ENCODE measurements at places on chromosomes 16 and 17.

DNA sequence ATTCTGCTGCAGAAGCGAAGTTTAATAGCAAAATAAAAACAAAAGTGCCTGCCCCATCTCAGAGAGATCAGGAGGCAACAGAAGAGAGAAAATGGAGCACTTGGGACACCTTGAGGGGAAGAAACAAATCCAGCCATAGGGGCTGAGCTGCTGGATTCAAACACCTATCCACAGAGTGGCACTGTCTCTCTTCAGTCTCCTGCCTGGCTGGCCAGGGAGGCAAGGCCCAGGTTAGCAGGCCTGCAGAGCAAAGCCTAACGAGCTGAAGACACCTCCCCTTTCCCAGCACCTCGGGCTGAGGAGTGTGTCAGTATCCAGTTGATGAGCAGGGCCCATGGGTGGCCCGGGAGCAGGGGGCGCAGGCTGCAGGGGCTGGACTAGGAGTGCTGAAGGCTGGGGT lies 8.8 kb upstream of the KRT31 start:
- no peak for DNase-seq

DNA sequence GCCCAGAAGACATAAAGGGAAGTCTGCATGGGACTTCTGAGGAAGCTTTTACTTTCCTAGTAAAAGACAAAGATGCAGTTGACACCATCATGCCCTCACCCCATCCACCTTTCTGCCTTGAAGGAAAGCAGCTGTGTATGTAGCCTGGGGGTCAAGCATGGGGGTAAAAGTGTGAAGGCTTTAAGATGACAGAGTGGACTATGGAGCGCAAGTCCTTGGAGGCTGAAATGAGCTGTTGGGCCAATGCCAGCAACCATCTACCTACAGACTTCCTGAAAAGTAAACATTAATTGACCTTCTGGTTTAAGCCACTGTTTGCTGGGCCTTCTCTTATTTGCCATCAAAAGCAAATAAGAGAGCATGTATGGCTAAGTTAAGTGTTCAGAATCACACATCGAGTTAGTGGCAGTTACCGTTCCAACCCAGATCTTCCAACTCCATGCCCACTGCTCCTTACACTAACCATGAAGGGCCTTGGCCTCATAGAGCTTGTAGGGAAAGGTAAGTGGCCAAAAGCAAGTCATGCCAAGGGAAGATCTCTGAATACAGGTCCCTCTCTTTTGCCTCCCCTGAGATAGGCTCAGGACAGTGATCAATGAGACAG lies 30.0 kb downstream of the SLC13A5 start:
- DNase-seq, result no peak

DNA sequence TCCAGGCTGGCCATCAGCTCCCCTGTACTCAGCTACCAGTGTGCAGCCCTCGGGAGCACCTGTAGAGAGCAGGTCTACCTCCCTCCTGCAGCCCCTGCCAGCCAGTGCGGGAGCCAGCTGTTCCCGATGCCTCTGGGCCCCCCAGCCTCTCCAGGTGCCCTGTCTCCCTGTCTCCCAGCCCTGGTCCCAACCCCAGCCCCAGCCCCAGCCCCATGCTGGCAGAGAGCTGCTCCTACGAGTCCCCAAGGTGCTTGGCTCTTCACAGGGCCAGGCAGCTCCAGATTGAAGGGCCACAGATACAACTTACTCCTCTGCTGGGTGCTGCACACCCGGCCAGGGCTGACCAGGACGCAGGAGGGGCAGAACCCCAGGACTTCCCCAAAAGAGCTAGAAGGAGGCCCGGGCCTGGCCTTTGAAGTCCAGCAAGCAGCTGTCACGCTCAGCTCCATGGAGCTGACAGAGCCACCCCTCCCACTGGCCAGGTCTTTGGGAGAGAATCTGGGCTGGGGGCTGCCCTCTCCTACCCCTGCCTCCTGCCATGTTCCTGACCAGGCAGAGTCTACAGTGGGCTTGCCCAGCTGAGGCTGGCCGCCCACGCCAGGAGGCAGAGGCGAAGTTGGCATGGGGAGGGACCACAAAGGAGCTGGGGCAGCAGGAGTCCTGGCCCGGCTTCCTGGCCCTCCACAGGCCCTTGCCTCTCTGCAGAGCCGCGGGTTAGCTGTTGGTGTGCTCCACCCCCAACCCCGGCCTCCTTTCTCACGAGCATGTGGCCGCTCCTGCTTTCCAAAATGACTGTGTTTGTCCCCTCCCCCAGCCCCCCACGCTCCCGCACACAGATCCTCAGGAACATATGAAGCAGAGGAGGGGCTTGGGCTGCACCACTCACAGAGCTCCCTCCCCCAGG lies 9.5 kb upstream of the ADAM11 start:
- DNase-seq, result no peak

DNA sequence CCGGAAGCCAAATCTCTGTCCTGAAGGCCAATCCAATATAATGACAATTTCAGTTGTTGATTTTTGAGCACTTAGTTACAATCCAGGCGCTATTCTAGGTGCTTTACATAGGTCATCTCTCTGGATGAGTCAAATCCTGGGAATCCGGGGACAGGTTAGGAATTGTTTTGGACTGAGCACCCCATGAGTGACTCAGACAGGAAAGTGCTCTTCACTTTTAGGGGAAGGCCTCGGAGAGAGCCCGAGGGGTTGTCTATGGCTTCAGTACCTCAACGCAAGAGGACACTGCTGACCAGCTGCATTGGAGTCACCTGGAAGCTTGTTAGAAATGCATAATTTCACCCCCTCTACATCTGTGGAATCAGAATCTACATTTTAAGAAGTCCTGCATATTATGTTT lies 108.8 kb downstream of the IRX5 start:
- no peak for DNase-seq

DNA sequence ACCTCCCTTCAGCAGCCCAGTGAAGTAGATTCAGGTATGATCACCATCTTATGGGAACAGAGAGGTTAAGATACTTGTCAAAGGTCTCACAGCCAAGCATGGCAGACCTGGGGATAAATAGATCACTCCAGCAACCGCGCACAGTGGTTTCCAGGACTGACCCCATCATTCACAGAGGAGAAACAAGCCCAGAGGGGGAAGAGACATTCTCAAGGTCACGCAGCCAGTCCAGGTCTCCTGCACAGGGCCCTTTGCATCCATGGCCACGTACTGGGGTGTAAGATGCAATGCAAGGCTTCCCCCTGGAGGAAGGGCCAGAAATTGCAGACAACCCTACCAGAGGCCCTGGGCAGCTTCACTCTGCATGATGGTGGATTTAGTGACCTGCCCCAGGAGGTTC lies 19.9 kb downstream of the TLE7 start:
- DNase-seq, result no peak

DNA sequence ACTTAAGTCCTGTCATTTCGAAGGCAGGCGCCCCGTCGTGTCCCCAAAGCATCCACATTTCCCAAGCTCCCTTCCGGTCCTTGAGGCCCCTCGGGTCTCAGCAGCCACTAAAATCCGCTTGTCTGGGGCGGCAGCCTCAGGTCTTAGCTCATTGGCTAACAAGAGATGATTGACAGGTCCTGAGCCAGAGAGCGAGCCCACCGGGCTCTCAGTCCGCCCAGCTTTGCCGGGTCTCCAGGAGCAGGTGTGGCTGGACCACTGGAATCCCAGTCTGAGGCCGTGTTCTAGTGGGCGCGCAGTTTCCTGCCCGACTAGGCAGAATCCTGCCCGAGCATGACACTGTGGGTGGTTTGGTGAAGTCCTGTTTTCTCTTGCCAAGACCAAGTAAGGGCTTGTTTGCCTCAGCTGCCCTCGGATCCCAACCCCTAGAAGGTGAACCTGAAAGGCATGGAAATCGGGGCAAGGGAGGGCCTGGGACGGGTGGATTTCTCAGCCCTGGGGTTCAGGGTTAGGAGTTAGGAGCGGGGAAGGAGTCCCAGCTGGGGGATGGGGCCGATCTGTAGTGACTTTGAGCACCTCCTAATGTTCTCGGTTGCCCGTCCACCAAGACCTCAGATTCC lies 42.8 kb downstream of the MRC2 start:
- DNase-seq, result no peak

GRCh38 chr17:65398040-65398787 lies 163.2 kb downstream of the AXIN2 start:
- DNase-seq, result no peak

DNA sequence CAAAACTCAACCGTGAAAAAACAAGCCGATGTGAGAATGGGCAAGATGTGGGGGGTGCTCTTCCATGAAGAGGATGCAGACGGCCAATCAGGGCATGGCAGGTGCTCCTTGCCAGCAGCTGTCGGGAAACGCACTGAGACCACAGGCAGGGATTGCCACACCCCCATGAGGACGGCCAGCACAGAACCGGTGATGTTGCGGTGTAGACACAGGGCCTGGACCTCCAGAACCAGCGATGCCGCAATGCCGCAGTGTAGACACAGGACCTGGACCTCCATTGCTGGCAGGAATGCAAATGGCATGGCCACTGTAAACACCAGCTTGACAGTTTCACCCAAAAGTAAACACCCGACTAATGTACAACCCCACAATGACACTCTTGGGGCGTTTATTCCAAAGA lies 164.9 kb downstream of the BANP start:
- DNase-seq, result no peak

- peak; percentile 57 for DNase-seq
These were observed 3.6 kb downstream of the SCRN2 start for GRCh38 chr17:47837401-47838039.

DNA sequence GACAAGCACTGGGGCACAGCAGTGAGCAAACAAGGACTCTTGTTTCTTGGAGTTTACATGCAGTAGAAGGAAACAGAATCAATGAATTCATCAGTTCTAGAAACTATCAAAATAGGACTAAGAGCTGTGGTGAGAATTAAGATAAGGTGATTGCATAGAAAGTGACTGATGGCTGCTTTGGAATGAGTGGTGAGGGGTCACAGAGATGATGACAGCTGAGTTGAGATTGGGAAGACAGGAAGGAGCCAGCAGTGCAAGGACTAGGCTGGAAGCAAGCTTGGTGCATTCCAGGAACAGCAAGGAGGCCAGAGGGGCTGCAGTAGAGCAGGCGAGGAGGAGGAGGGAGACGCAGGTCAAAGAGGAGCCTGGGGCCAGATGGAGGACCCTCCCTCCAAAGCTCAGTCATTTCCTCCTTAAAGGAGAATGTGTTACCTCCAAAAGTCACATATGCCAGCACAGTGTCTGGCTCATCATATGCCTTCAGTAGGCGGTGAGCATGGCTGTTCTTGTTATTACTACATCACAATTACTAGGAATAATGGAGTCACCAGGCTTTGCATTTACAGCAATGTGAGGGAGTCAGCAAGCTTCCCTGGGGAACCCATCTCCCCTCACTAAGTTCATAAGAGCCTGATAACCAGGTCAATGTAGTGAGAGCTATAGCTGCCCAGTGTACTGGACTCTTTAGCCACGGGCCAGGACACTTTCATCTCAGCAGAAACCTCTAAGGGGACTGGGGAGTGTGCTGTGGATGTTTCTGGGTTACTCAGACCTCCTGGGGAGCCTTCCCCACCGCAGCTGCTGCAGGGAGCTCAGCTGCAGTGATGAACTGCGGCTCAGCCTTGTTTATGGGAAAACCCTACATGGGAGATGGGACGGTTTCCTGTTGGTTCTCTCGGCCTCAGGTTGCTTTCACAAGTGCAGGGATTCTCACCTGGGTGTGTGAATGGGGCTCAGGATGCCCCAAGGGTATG lies 157.2 kb downstream of the SEC14L1 start:
- DNase-seq, result no peak

- DNase-seq, result no peak
These were observed 27.4 kb upstream of the SLC38A10 start for GRCh38 chr17:81322271-81323082.

DNA sequence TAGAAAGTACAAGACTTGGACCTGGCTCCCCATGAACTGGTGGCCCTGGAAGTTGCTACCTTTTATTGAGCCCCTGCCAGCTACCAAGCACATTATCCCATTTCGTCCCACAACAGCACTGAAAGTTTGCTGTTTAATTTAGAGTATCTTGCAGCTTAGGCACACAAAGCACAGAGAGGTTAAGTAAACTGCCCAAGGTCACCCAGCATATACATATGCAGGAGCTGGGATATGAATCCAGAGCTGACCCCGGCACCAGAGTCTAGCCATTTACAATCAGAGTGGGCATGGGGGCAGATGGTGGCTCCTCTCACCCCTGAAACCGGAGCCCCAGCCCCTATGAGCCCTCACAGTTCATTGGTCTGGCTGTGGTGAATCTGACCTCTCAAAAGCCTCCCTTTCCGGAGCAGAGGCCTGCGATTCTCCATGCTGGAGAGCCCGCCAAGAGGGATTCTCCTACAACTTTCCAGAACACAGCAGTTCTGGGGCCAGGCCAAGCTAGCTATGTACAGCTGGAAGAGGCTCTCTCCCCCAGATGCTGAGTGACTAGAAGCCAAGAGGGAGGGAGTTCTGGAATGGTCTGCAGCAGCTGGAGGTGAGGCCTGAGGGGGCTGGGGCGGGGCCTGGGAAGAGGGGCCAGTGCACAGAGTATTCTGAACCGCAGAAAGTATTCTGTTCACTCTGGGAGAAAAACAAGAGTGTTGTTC lies 58.3 kb downstream of the SREBF1 start:
- peak; percentile 89 for DNase-seq

GRCh38 chr16:79069121-79069520 lies 531.4 kb downstream of the MAF start:
- DNase-seq, result no peak

- peak; percentile 8 for DNase-seq
These were observed 4.6 kb downstream of the CCDC102A start for GRCh38 chr16:57531635-57532265.

DNA sequence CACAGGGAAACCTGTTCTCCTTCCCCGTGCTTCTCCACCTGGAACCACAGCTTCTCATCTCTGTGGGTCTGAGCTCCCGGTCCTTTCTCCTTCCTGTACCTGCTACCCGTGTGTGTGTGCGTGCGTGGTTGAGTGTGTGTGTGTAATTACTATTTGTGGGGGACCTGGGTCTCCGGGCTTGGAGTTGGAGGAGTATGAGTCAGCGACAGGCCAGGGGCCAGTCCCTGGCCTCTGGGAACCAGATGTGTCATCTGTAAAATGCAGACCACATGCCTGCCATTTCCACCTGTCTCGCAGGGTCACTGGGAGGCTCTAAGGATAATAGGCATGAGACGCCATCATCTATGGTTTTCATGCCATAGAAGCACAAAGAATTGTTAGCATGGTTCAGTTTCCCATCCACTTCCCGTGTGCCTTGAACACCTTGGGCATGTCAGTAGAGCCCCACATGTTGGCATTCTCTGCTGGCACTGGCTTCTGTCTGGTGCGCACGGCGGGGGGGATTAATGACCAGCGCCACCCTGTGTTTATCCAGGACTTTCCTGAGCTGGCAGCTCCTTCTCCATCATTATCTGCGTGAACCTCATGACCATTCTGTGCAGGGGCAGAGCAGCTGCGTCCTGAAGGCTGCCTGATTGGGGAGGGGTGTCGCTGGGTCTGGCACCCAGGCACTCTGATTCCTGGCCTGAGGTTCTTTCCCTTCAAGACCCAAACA lies 1.5 kb downstream of the ZNF205 start:
- DNase-seq, result no peak

All from Right ventricle myocardium superior (tissue), 1 donor.